ENCODE measurements at places on chromosomes 1 and 21. TPM values are rescaled to one million over a fixed set of nuclear protein-coding genes. Genes with fewer than 3 reads are reported as not detected.

DNA sequence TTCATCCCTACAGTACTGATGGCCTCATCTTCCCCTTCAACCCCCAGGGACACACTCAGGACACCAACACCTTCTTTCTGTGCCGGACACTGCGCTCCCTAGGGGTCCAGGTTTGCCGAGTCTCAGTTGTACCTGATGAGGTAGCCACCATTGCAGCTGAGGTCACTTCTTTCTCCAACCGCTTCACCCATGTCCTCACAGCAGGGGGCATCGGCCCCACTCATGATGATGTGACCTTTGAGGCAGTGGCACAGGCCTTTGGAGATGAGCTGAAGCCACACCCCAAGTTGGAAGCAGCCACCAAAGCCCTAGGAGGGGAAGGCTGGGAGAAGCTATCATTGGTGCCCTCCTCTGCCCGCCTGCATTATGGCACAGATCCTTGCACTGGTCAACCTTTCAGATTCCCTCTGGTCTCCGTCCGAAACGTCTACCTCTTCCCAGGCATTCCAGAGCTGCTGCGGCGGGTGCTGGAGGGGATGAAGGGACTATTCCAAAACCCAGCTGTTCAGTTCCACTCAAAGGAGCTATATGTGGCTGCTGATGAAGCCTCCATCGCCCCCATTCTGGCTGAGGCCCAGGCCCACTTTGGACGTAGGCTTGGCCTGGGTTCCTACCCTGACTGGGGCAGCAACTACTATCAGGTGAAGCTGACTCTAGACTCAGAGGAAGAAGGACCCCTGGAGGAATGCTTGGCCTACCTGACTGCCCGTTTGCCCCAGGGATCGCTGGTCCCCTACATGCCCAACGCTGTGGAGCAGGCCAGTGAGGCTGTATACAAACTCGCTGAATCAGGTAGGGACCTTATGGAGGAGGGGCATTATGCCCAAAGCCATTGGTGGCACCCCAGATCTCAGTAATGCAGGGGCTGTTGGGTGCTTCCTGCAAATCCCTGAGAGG lies 5.1 kb upstream of the LENEP start:
- ATAC-seq, result no peak

- ATAC-seq, result peak; percentile 30
These were observed 23.2 kb downstream of the MYBPH start for GRCh38 chr1:203152158-203153034.

SLC25A24 gene
- 3.1 TPM for total RNA-seq

GRCh38 chr1:27448982-27449381 lies 41.0 kb downstream of the WASF2 start:
- no peak for ATAC-seq

GRCh38 chr1:109425391-109426280 lies 612 bp downstream of the PSMA5 start:
- peak; percentile 62 for ATAC-seq

COL6A1 gene
- total RNA-seq, result 107 TPM

FBLIM1 gene
- total RNA-seq, result 10.6 TPM

DNA sequence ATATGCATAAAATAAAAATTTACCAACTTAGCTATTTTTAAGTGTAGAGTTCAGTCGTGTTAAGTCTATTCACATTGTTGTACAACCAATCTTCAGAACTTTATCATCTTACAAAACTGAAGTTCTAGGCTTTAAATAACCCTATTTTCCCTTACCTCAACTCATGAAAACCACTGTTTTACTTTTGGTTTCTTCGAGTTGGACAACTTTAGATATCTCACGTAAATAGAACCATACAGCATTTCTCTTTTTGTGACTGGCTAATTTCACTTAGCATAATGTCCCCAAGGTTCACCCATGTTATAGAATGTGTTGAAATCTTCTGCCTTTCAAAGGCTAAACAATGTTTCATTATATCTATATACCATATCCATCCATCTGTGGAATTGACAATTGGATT lies 819.0 kb upstream of the ADGRL4 start:
- ATAC-seq, result no peak

- peak; percentile 47 for ATAC-seq
These were observed 3.3 kb downstream of the B3GALT2 start for GRCh38 chr1:193183019-193183627.

DNA sequence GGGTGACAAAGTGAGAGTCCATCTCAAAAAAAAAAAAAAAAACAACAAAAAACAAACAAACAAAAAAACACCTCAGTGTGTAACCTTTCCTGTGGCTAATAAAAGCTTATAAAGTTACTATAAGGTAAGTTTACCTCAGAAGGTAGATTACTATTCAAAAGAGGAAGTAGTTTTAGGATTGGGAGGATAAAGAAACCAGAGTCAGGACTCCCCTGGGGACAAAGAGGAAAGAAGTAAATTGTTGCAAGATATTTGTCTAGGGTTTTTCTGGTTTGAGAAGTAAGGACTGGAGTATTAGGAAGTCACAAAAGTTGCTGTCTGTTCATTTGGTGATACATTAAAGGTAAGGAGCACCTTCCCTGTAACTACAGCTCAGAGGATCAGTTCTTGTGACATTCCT lies 23.8 kb upstream of the CENPF start:
- ATAC-seq, result no peak

PKNOX1 gene
- total RNA-seq, result 14.9 TPM

GRCh38 chr1:52900402-52900801 lies 21.1 kb downstream of the ECHDC2 start:
- ATAC-seq, result no peak

DNA sequence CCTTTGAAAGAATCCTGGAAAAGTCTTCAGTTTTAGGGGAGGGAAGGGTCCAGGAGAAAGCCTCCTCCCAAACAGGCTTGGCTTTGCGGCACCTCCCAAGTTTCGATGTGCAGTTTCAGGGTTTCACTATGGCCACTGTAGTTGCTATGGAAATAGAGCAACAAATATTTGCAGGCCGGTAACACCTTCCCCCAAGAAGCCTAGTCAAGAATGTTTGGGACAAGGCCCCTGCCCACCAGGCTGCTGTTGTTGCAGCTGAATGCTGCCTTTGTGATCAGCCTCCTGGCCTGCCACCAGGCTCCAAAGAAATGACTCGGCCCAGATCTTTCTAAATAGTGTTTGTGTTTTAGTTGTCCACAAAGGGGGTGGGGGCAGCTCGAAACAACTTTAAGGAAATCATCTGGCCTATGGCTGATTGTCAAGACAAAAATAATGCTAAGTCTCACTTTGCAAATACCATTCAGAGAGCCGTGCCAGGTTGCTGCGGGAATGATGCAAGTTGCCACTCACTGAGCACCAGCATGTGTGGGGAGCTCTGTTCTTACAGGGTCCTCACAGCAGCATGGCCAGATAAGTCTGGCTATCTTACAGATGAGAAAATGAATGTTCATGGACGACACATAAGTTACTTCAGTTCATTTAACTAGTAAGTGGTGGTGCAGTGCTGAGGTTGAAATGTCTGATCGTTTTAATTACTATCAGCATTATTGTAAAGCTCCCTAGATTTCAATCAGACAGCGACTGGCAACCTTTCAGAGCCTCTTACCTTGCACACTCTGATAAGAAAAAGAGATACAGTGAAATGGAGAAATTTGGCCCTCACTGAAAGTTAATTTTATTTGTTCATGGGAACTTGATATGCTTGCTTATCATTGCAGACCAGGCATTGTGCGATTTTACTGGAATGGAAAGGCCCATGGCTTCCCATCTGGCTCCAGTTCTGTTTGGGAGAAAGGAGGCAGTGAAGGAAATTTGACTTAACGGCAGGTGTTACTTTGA lies 91.2 kb upstream of the JUN start:
- peak; percentile 98 for ATAC-seq

Data from motor neuron (in vitro differentiated cells).